ENCODE measurements at places on chromosomes 3 and 15.

DNA sequence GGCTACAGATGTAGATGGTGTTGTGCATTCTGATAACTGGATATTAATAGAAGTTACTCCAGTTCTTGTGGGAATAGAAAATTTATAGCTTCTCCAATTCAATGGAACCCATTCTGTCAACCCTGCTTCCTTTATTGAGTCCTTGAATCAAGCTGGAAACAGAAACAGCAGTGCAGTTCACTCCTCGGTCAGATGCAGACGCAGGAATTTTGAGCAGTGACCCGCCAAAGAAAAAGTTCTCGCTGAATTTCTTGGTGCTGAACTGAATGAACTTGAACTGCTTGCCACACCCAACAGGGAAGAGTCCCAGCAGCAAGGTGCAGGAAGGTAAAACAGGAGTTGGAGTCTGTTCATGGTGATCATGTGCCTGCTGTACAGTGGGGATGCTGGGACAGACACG, 10.3 kb downstream of the HRH1 start:
- no peak for DNase-seq

DNA sequence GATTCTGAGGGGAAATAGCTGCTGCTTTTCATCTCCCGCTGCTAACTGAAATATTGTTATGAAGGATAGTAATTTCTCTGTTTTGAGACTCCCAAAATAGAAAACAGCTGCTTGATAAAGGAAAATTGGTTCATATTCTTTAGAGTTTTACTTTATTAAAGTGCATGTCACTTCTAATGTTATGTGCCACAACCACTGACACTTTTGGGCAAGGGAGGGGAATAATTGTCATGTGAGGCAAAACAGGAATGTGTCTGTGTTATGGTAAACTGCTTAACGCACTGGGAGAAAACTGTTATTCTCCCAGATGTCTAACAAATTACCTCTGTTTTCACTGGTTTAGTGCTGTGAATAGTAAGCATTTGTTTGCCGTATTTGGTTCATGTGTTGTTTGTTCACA, 201.6 kb downstream of the PDZRN3 start:
- DNase-seq, result no peak

- no peak for DNase-seq
These were observed 116.7 kb upstream of the MRPS22 start for GRCh38 chr3:139227165-139227564.

GRCh38 chr3:16204751-16205150, 30.3 kb downstream of the GALNT15 start:
- DNase-seq, result no peak

DNA sequence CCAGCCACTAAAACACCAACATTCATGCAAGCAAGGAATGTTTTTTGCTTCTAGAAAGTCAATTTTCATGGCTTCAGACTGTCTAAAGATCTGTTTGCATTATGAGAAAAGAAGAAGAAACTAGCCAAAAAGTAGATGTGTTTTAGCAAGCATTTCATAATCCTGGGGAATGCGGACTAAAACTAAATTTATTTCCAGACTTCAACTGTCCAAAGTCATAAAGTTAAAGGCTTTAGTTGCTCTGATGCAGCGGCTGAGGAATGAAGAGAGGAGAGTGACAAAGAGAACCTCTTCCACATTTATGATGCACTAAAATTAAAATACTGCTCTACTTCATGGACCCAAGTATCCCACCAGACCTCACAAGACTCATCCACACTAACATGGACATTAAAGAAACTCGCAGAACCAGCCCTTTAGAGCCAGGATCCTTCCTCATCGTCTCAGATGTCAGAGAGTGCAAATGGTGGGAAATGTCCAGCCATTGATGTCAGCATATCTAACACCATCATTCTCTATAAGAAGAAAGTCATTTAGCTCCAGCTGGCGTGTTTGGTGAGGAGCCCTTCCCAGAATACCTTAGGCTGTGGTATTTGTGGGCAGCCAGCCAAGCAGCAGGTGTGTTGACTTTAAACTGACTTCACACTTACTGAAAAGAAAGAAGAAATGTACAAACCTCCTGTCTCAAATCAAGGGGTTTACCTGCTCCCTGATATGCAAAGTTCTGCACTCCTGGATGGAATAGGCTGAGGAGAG, 17.4 kb downstream of the FYCO1 start:
- peak; percentile 71 for DNase-seq

DNA sequence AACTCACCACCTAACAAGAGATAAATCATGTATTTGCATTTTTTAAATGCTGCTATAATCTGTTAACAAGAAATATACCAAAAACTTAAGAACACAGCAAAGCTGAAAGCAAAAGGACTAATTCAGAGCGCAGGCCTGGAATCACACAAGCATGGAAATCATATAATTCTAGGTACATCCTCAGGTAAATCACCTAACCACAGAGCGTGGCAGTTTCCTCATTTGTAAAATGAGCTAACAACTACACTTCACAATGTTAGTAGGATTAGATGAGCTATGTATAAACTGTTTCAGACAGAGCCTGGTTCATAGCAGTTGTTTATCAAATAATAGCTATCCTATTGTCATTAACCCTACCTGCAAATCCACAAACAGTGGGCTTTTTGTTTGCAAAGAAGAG, 146.4 kb downstream of the ERC2 start:
- DNase-seq, result no peak

DNA sequence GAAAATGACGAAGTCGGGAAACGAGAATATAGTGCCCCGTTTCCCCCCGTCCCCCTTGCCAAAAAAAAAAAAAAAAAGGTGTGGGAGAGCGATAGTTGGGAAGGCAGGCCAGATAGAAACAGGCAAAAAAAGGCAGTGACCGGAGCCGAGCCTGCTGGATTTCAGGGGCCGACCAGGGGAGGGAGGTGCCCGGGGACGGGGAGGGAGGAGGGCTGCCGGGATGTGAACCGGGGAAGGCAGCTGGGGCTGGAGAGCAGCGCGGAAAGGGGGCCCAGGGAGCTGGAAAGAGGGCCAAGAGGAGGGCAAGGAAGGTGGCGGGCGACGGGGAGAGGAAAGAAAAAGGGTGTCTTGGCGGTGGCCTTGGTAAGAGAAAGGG, 837 bp downstream of the LRRN1 start:
- no peak for DNase-seq

DNA sequence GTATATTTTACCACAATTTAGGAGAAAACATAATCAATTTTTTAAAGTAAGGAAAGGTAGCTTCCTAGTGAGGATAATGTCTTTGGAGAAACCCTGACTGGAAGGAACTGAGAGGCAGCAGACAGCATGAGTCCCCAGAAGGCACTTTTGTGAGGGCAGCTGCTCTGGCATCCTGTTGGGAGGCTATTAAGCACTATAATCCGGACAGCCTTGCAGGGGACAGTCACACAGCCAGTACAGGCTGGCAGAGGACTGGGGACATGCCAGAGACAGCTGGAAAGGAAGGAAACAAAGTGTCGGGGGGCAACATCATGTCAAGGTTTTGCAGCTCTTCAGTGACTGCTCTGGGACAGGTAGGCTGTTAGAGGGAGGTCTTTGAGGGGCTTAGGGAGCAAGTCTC, 15.7 kb downstream of the ACAN start:
- DNase-seq, result no peak

- DNase-seq, result no peak
These were observed 465.2 kb upstream of the TPRG1 start for GRCh38 chr3:188706599-188706998.

- no peak for DNase-seq
These were observed 227.6 kb upstream of the BHLHE40 start for GRCh38 chr3:4751502-4752101.

DNA sequence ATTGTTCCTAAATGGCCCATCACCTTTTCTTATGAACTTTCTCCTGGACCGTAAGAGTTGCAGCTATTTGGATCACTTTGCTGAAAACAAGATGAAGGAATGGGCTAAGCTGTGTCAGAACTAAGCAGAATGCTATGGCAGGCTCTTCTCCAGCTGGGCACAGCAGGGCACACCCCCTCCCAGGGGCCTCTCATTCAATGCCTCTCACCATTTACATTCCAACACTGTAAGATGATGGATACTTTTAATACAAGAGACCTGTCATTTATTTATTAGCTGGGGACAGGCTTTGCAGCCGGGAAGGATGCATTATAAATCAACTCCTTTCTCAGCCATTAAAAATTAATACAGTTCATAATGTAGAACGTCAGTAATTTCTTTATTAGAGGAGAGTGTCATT, 240.1 kb downstream of the NTRK3 start:
- DNase-seq, result no peak

- DNase-seq, result no peak
These were observed 396 bp downstream of the CHRNB4 start for GRCh38 chr15:78640527-78641101.

DNA sequence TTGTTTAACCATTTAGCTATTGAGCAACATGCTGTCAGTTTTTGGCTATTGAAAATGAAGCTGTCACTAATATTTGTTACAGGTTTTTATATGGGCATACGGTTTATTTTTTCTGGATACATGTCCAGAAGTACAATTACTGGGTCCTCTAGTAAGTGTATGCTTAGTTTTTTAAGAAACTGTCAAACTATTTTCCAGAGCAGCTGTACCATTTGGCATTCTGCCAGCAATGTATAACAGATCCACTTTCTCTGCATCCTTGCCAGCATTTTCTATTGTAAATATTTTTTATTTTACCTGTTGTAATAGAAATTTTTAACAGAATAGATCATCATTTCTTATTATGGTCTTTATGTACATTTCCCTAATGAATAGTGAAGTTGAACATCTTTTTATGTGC, 658.8 kb downstream of the EDEM1 start:
- no peak for DNase-seq

GRCh38 chr15:41169781-41170180, 53.7 kb upstream of the INO80 start:
- no peak for DNase-seq

DNA sequence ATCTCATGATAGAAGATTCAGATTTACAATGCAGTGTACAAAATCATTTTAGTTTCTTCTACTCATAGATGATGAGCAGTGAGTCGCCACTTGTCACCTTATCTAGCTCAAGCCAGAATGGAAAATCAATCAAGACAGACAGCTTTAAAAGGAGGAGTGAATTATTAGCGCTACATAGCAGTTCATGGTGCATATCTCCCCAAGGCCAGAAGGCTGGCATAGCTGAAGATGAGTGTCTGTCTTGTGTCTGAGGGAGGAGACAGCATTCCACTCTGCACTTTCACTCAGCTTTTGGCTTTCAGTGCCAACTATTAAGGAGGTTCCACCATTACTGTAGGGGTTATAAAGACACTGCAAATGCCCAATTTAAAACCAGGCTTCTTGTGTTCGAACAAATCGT, 804.1 kb upstream of the LMCD1 start:
- no peak for DNase-seq

DNA sequence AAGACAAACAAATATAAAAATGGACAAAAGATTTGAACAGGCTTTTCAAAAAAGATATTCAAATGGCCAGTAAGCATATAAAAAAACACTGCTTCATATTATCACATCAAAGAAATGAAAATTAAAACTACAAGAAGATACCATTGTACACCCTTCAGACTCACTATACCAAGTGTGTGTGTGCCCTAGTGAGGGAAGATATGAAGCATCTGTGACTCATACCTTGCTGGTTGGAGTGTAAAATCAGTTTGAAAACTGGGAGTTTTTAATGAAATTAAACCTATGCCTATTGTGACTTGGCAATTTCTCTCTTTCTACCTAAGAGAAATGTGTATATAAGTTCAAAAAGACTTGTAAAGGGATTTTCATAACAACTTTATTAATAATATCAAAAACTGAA, 23.5 kb upstream of the SLC15A2 start:
- no peak for DNase-seq

DNA sequence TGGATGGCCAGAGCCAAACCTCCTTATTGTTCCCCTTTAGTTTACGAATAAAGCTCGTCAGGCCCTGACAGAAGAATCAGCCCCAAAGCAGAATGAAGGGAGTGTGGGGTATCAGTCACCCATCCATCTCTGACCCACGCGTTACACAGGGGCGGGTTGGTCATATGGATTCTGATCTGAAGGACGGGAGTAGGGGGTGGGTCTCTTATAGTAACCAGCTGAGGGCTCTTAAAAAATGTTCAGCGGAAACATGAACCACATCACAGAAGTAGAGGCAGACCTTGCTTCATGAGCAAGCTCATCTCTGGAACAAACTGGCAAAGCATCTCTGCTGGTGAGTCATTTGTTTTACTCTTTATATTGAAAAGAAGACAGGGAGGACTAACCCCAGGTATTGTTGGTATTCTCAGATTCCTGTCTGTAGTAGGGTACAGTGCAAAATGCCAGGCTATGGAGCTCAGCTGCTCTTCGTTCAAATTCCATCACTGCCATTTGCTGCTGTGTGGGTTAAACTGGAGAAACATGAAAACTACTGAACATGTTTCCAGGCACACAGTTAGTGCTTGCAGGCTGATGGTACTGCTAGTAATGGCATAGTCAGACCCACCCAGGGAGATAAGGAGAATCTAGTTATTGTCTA, at the start of gene CXCR6:
Gene CXCR6 (plus strand): TSS at position 258 of the 640 bp plus-strand sequence. CDS start 3,018 bp downstream, outside the sequence.
- peak; percentile 74 for DNase-seq

DNA sequence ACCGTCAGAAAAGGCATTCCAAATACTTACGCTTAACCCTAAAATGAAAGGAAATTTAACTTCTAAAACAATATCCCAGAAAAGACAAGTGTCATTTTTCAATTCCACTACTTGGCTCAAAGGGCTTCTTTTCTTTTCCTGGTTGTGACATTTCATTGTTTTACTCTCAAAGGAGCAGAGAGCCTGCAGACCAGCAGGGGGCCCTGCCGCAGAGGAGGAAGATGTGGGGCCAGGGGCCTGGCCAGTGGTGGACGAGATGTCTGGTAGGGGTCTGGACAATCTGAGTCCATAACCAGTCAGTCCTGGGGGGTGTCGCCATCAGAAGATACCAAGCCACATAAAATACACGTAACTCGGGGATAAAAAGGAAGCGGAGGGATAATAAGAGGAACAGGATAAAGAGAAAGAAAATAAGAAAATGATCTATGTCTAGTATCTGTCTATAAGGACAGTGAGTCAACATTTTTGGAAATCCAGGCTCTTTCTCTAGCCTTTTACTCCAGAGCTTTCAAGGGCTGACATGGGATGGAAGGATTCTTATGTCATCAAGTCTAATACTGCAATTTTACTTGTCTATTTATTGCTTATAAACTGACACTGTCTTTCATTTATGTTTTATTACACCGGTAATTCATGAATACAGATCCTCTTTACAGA, 54.2 kb upstream of the ARHGEF3 start:
- no peak for DNase-seq

DNA sequence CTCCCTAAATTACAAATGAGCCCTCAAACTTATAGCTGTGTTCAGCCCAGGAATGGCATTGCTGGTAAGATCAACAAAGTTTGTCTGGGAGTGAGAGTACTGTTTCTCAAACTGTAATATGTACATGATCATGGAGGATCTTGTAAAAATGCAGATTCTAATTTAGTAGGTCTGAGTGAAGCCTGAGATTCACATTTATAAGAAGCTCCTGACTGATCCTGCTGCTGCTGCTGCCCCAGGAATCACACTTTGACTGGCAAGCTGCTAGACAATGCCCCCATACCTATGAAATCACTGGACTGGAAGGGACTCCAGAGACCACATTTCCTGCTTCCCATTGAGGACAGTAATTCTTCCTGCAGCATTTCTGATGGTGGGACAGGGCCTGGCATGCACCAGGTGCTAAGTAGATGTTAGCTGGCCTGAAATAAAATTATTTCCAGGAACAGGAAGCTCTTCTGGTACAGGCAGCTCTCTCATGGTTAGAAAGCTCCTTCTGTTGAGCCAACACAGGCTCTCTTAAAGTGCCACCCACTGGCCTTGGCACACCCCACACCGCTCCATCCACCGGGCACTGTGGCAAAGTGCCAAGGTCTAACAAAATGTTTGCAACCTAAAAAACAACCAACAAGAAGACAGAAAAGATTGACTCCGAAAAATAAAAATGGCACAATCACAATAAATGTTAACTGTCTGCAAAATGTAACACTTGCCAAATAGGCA, 36.7 kb upstream of the ZNF710 start:
- DNase-seq, result no peak

- no peak for DNase-seq
These were observed 138.5 kb downstream of the ZNF621 start for GRCh38 chr3:40663280-40663679.
